ENCODE measurements at places on chromosomes 2 and 18.

DNA sequence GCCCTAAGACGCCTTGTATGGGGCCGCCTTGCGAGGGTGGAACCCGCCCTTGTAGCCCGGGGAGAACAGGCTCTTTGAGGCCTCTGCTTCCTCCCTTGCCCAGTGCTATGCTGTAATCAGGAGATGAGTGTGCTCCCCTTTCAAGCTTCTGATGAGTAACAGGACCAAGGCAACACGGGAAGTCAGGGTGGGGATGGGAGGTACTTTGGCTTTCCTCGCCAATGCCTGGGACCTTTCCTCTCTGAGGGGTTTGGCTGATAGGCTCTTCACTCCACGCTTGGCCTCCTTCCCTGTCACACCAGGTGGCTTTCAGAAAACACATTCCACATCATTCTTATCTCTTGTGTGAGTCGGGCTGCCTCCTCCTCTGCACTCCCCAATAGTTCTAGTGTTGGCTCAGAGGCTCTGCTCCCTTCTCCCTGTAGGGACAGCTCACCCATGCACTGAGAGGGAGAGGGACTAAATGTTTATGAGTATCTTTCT, 223.7 kb upstream of the TRIB2 start:
- DNase-seq: no peak

- no peak for DNase-seq
Measured at GRCh38 chr2:11410101-11410500, 55.9 kb downstream of the E2F6 start.

DNA sequence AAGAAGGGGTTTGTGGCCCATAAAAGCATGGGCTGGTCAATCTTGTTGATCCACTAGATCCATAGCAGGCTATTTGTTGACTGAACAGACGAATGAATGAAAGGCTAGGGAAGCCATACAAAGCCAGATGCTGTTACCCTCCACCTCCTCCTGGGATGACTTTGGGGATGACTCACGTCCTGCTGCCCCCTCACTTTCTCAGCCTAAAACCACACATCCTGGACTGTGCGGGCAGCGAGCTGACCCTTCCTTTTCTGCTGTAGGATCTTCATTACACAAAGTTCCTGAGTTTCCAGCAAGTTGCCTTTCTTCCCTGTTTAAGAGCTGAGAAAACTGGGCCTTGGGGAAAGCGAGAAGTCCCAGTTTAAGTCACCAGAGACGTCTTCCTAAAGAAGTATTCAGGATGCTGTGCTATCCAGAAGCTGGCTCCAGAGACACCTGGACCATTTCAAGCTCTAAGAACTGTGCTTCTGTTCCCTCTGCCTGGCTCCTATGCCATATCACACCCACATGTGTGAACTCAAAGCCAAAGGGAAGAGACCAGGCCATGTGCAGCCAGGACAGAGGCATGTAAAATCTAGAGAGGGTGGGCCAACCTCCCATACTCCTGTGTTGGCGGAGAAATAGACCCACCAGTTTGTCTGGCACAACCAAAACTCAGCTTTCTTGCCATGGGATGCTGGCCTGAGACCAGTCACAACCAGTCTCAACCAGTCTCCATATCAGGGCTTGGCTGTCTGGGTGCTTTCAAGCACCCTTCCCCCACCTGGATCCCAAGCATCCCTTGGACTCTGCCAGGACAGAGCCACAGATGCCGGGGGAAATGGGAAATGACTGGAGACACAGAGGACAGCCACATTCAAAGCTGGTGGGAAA, 4.7 kb upstream of the SLC20A1 start:
- DNase-seq: no peak

DNA sequence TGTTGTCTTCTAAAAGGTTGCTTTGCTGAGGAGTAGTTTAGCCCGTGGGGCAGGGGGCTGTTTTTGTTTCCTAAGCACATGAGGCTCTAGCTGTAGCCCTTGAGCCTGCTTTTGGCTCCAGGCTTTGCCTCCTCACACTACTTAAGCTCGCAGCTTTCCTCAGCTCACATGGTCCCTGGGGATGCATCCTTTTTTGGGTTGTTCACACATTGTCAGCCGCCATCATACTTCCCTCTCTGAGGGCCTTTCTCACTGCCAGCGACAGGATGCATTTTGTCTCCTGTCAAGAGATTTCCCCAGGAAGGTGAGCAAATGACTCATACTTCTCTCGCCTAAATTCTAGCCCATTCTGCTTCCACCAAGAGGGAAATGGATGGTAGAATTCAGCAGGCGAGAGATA, 279.5 kb upstream of the PKDCC start:
- DNase-seq: no peak

DNA sequence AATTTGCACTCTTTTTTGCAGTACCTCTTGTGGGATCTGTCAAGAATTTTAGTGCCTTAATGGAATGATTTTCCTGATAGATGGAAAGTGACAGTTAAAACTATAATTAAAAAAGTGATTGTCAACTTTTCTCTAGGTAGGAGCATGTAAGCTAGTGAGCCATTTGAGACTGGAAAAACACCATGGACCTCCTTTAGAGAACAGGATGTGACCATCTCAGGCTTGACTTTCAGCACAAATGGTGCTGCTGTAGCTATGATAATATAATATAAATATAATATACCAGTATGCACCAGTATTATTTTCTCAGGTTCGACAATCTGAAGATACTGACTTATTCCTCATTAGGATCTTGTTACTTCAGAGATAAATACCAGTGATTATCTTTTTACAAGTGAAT, 27.8 kb downstream of the ZNF236 start:
- DNase-seq: no peak

DNA sequence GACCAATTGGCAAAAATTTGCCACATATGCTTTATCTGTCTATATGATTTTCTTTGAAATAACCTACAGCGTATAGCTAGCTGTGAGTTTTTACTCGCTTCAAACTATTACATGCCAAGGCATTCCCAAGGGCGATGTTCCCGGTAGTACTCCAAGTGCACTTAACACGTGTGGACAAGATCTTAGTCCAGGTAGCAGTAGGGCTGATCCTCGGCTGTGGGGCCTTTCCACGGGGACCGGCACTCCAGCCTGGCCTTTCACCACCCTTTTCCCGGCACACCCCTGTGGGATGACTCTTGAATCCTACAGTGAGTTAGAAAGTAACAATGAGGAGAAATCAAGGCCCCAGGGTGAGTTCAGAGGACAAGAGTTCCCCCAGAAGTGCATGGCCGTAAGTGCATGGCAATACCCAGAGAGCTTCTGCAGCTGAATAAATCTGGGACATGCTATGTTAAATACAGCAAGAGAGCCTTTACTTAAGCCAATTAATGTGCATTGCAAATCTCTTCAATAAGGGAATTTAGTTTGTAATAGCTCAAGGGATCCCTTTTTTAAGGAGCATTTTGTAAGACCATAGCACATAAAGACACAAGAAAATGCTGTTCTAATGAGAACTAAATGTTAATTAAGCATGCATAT, 26.4 kb downstream of the CHMP1B start:
- no peak for DNase-seq

DNA sequence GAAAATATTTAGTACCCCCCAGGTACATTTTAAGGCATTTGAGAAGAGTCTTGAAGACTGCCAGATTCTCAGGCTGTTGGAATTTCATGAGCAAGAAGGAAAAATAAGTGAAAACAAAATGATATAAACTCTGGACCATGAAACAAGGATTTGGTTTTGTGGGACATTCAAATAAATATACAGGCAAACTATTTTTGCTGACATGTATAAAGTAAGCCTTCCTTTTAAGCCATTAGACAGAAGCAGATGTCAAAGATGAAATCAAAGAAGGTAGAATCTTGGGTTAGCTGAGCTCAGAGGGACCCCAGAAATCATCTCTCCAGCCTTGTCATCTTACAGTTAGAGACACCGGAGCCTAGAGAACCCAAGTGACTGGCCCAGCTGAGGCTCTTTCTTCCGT, 51.3 kb upstream of the ACSL3 start:
- no peak for DNase-seq

GRCh38 chr2:217852555-217853211, 150.1 kb downstream of the TNS1 start:
- DNase-seq: no peak

- DNase-seq: no peak
Measured at GRCh38 chr2:126635736-126636135, 20.2 kb upstream of the GYPC start.

- no peak for DNase-seq
Measured at GRCh38 chr18:37611614-37612279, 46.1 kb upstream of the CELF4 start.

DNA sequence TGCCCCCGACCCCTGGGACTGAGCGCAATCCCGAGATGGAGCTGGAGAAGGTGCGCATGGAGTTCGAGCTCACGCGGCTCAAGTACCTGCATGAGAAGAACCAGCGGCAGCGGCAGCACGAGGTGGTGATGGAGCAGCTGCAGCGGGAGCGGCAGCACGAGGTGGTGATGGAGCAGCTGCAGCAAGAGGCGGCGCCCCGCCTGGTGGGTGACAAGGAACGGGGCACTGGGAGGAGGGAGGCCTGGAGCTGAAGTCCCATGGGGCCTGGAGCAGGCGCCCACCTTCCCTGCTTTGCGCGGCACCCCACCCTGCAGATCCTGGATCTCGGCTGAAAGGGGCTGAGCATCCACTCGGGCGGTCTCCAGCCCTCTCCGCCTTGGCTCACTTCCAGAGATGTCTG, 1.2 kb downstream of the TMEM247 start:
- no peak for DNase-seq

DNA sequence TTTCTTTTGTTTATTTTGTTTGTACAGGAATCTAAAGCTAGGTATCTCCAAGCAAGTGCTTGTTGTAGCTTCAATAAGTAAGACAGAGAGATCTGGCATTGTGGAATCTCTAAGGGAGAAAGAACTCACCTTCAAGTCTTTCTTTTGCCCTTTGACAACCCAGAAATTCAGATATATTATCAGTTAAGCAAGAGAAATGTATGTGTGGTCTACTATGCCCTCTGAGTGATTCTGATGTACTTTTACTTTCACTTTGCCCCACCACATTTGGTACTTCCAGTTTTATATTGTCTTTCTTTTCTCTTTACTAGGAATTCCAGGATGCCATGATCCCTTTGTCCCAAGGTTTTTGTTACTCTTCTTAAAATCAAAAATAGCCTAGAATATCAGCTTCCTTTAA, 259.6 kb upstream of the PIK3C3 start:
- DNase-seq: no peak

DNA sequence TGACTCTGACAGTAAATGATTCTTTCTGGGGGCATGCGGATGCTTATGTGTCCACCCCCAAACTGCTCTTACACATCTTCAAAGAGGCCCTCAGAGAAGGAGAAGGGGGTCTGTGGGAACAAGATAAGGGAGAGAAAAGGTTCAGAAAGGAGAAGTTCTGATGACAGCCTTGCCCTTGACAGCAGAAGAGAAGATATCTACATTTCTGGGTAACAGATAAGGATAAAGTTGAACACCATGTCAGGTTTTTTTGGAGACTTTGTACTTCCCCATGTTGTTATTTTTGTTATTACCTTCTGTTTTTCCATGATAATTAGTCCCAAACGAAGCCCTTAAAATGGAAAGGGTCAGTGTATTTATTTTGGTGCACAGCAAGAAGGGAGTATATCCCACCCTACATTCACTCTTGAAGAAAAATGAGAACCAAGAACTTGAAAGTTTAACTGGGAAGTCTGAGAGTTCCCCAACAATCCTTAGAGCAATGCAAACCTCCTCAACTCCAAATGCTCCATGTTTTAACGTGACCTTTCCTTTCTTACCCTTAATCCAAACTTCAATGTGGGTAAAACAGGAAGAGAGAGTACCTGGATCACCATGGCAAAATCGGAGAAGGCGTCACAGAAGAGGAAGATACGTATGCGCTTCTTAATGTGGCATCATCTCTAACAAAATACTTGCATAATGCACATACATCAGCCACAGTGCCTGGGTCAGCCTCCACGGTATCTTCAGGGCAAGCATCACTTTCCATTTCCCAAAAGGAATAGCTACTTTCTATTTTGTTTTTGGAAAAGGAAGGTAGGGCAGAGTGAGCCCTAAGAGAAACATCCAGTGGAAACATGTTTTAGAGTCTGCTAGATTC, 264.6 kb upstream of the STON1 start:
- no peak for DNase-seq

- DNase-seq: peak; percentile 26
Measured at GRCh38 chr2:79993144-79993543, 311.4 kb downstream of the LRRTM1 start.

- DNase-seq: no peak
Measured at GRCh38 chr2:10534514-10535250, 86.6 kb upstream of the ODC1 start.

DNA sequence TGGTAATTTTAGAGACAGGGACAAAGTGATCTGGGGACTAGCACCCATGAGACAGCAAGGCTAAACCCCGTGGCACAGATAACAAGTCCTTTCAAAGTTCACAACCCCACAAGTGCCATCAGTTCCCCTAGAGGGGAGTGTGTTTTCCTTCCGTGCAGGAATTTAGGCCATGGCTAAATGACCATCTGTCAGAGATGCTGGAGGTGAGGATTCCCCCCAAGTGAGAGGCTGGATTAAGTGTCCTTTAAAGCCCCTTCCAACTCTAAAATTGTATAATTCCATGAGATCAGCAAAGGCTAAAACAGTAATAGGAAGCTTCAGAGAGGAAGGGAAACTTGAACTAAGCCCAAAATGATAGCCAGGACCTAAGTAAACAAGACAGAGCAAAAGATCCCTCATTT, 8.7 kb downstream of the FEZ2 start:
- DNase-seq: no peak

- DNase-seq: no peak
Measured at GRCh38 chr18:3529601-3530000, 79.6 kb downstream of the TGIF1 start.

DNA sequence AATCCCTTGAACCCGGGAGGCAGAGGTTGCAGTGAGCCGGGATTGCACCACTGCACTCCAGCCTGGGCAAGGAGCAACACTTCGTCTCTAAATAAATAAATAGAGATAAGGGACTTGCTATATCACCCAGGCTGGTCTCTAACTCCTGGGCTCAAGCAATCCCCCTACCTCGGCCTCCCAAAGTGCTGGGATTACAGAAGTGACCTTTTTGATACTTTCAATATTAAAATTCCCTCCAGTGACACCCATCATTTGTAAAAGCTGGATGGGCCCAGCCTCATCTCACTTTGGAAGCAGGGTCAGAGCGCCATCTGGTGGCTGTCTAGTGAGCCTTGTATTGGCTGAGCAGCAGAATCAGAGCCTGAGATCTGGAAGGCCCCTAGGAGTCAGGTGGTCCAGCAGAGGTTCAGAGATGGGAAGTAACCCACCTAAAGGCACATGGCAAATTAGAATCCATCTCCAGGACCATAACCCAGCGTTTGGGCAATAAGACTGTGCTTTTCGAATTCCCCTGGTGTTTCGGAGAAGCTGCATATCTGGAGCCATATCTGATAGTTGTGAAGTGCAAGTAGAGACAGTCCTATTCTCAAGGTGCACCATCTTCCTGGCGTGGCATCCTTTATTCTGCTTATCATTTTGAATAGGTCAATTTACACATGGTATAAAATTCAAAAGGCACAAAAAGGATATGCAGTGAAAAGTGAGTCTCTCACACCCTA, 18.3 kb upstream of the SLC35F6 start:
- peak; percentile 65 for DNase-seq

GRCh38 chr2:105872142-105872728, 127.5 kb downstream of the NCK2 start:
- DNase-seq: no peak

DNA sequence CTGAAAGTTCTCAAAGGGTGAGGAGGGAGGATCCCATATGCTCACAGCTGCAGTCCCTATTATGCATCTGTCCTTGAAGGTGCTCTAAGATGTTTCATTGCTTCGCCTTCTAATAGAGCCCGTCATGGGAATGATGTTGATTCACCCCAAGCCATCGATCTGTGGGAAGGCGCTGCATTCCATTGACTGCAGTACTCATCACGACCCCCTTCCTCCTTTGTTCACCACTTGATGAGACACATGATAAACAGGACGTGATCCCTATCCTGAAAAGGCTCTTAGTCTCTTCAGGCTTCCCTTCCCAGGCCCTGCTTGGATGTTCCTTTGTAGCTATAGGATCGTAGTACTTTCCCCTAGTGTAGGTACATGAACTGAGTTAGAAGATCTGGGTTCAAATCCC, 181.8 kb downstream of the AGPS start:
- no peak for DNase-seq
